ENCODE measurements at places on chromosomes 7 and 10. TPM values are rescaled to one million over a fixed set of nuclear protein-coding genes. Genes with fewer than 3 reads are reported as not detected.

Gene GNG11
- total RNA-seq, result 40.3 TPM

Gene ARMC3
- total RNA-seq, result not detected

Gene CACNA2D1
- total RNA-seq, result 90.3 TPM

Gene PRPS1L1
- total RNA-seq, result 0.09 TPM

Gene NDUFB2
- 147 TPM for total RNA-seq

Gene SLC13A1
- not detected for total RNA-seq

Gene NKX6-2
- not detected for total RNA-seq

Gene OPN1SW
- total RNA-seq, result not detected

Gene FAM25C
- not detected for total RNA-seq

Gene DOCK1
- 98.5 TPM for total RNA-seq

Gene TRPV5
- not detected for total RNA-seq

Gene AZGP1
- total RNA-seq, result 0.09 TPM

Gene SH2B2
- 1.2 TPM for total RNA-seq

Data from smooth muscle cell of bladder (primary cell).